ENCODE measurements at places on chromosomes 7 and 10.

DNA sequence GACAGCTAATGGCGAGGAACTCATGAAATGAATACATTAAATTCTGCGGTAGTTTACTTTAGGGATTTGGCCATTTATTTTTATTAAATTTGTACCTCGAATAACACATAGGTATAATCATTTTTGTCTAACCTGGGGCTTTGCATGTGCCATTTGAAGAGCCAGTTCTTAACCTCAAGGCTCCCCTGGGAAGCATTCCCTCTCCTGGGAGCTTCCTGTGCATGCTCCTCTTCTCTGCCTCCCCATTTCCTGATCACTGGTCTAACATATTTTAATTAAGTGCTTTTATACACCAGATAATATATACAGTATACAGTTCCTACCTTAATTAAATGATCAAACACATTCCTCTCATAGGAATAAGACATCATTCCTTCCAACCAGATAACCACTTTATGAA, 183.9 kb upstream of the FZD1 start:
- peak overlapping the region; percentile 32 for H3K27ac ChIP-seq
- H3K27me3 ChIP-seq, result no peaks in the 10 kb centered on the region
- no peak overlapping the region for H3K4me3 ChIP-seq
- H3K36me3 ChIP-seq, result peaks cover 11% of the 10 kb centered on the region
- H3K4me1 ChIP-seq, result peaks cover 12% of the 10 kb centered on the region

GRCh38 chr10:128528167-128528566, 401.9 kb upstream of the MKI67 start:
- H3K36me3 ChIP-seq, result no peaks in the 10 kb centered on the region
- H3K4me3 ChIP-seq, result no peak overlapping the region
- no peak for DNase-seq

- DNase-seq, result no peak
- no peak overlapping the region for H3K4me3 ChIP-seq
- peaks cover 12% of the 10 kb centered on the region for H3K36me3 ChIP-seq
- H3K27ac ChIP-seq, result no peak overlapping the region
- H3K4me1 ChIP-seq, result peaks cover 7% of the 10 kb centered on the region
Measured at GRCh38 chr7:150956395-150957132, 21.6 kb downstream of the KCNH2 start.

DNA sequence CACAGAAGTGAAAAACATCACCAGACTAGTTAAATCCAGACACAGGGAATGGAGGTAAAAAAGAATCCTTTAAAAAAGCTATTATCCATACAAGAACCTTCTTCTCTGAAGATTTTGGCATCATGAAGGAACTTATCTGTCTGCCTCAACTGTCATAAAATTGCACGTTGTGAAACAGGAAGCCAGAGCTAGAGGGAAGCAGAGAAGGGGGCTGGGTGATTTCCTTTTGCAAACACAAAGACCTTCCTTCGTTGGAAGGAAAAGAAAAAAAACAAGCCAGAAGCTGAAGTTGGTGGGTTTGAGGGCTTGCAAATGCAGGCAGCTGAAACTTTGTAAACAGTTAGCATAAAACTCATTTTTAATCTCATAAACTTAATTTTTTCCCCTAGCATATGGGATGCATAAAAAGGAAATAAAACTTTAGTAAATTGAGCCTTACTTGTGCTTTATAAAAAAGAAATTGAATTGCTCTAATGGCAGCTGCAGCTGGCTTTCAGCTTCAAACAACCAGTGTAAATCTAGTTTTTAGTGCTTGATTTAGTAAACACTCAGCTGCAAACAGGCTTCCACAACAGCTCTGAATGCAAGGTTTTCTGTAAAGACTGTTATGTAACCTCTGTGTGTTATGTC, 101.6 kb downstream of the OTUD1 start:
- no peak overlapping the region for H3K27ac ChIP-seq
- H3K36me3 ChIP-seq, result no peaks in the 10 kb centered on the region
- DNase-seq, result no peak
- H3K4me3 ChIP-seq, result no peak overlapping the region
- H3K27me3 ChIP-seq, result peaks cover 12% of the 10 kb centered on the region
- peaks cover 3% of the 10 kb centered on the region for H3K4me1 ChIP-seq

DNA sequence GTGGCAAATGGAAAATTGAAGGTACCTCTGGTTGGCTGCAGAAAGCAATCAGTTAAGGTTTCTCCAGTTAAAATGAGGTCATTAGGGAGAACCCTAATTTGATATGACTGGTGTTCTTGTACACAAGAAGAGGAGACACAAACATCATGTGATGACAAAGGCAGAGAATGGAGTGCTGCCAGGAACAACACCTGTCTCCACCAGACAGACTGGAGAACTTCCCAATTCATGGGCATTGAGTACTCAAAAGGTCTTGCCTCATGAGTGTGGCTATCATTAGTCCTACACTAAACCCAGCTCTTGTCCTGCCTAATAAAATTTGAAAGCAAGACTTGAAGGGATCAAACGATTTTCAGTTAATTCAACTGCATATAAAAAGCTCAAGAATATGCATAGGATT, 152.6 kb downstream of the PTPN20 start:
- peaks cover 4% of the 10 kb centered on the region for H3K27me3 ChIP-seq
- no peaks in the 10 kb centered on the region for H3K4me1 ChIP-seq
- no peak overlapping the region for H3K4me3 ChIP-seq
- no peak for DNase-seq

- DNase-seq, result no peak
- peaks cover 40% of the 10 kb centered on the region for H3K4me1 ChIP-seq
- peak overlapping the region; percentile 32 for H3K27ac ChIP-seq
- H3K27me3 ChIP-seq, result no peaks in the 10 kb centered on the region
- peaks cover 19% of the 10 kb centered on the region for H3K36me3 ChIP-seq
Measured at GRCh38 chr10:73163096-73163495, 4.7 kb downstream of the ECD start.

- H3K27me3 ChIP-seq, result peaks cover 3% of the 10 kb centered on the region
- no peak overlapping the region for H3K27ac ChIP-seq
- no peak overlapping the region for H3K4me3 ChIP-seq
- H3K4me1 ChIP-seq, result peaks cover 5% of the 10 kb centered on the region
- DNase-seq, result no peak
- no peaks in the 10 kb centered on the region for H3K36me3 ChIP-seq
Measured at GRCh38 chr7:74138334-74138867, 35.8 kb upstream of the EIF4H start.

Measured in memory B cell (primary cell).